ENCODE measurements at places on chromosomes 12 and 14.
A peak's percentile ranks its signal among the peaks of the same experiment; 100 is the strongest.

DNA sequence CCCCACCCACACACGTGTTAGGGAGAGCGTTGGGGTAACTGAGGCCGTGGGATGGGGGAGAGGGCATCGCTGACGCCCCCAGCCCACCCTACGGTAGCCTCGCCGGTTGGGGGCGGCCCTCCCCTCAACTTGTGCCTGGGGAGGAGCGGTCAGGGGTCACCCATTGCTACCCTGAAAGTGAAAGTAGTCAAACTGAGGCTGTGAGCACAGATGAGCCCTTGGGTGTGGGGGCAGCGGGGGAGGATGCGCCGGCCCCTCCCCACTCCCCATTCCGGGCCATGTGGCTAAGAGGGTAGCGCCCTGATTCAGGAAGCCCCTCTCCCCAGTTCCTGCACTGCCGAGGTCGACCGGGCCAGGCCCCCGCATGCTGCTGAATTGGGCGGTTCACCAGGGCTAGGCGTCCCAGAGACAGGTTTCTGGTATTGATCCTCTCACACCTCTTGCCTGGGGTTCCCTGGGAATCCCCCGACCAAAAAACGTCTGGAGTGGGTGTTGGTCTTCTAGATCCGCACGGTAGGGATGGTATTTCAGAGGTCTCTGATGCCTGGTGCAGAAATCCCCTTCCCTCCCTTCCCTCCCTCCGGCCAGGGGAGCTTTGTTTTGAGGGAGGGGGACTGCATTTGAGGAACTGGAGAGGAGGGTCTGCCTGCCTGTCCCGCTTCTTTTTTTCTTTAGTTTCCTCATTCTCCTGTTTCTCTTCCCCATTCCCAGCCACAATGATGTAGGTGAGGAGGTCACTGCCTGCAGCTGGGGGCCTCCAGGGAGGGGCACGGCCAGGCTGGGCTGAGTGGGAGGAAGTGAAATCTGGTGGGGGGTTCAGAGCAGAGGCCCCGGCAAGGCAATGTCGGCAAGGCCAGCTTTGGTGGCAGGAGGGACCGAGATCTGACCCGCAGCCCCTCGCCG lies 1.0 kb downstream of the SH2B3 start:
- DNase-seq = no peak

DNA sequence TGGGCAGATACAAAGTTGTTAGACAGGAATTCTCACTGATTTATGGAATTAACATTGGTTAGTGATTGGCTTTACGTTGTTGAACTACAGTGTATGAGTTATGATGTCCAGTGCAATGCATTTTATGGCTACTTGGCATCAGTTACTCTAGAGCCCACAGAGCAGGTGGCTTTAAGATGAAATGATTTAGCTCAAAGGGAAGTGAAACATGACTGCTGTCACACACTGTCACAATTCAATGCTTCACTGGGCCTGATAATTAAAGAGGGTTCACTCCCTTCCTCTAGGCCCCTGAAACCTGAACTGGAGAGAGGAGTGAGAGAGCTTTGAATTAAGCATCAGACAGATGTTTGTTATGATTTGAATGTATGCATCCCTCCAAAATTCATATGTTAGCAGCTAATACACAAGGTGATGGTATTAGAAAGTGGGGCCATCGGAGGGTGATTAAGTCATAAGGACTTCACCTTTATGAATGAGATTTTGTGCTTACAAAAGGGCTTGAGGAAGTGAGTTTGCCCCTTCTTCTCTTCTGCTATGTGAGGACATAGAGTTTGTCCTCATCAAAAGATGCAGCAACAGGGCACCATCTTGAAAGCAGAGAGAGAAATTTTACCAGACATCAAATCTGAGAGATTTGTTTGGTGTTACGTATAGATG lies 175.8 kb upstream of the GRIN2B start:
- DNase-seq = no peak

- no peak for DNase-seq
These were observed 1.2 kb upstream of the AP1G2 start for GRCh38 chr14:23568600-23569331.

DNA sequence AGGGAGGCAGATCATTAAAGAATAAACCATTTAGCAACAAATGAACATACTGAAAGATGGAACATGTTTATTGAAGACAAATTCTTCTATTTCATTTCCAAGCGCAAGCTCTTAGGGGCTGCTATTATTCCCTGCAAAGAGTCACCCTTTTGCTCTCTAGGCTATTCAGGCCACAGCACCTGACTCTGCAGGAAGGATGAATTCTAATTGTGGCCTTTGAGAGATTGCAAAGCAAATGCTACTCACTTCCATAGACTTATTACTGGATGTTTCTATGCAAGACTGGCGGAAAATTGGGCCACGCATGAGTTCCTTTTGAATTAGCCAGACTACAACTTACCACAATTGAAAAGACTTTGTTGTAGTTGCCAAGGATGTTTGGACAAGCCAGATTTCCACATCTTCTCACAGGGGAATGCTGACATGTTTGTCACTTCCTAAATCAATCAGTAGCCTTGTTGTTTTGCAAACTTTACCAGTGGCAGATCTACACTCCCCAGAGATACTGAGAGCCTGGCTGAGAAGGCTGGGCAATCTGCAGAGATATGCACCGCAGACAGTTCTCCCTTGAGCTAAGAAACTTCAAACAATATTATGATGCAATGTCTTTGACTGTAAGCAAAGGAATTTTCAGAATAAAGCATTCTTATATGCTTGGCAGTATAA lies 334.3 kb upstream of the SYT1 start:
- DNase-seq = peak; percentile 48

DNA sequence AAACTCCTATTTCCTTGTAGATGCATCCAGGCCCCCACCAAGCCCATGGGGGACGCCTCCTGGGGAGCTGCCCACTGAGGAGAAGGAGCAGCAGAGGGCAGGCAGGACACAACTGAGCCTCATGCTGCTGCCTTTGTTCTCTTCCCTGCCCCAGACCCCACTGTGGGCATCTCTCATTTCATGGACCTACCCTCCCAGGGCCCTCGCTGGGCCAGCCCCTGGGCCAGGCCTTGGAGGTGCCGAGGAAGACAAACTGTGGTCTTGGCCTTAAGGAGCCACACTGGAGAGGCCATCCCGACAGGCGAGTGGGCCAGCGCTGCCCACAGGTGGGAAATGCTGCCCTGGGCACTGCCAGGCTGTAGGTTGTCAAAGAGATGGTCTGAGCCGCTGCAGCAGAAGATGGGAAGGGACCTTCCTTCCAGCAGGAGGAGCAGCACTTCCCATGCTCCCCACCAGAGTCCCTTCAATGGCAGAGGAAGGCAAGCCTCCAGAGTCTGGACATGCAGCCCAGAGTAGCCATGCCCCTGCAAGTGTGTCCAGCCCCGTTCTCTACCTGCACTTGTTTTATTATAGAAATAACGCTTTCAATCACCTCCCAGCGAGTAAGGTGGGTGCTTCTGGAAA lies 147.4 kb downstream of the BCL11B start:
- DNase-seq = no peak

All from AG20443 (cell line).